ENCODE measurements at places on chromosomes 16 and 17.

DNA sequence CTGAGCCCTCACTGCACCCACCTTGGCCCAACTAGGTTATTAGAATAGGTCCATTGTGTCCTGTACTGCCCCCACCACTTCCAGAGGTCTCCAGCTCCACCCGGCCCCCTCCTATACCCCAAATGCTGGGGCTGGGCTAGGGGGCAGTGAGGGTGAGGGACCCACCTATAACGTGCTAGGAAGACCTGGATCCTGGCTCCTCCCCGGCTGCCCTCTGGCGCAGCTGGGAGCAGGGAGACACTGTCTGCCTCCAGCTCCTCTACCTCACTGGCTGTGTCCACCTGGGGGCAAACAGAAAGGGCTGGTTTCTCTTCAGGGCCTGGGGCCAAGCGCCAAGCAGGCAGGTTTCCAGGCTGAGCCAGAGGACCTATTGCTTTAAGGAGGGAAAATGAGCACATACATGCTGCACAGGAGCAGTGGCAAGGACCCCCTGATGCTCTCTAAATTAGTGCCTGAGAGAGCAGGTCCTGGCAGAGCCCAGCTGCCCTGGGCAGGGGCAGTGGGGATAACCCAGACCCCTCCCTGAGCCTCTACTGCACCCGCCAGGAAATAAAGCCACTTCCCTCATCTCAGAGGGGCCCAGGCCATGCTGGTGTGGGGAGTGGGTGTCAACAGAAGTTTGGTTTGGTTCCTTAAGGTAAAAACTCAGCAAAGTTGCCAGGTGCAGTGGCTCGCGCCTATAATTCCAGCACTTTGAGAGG is 12.2 kb downstream of the TSPOAP1 start:
- no peak for DNase-seq

GRCh38 chr17:50206604-50207293 is 5.3 kb upstream of the COL1A1 start:
- peak; percentile 59 for DNase-seq

- DNase-seq, result no peak
These were observed 35.7 kb upstream of the CCL2 start for GRCh38 chr17:34219405-34219804.

GRCh38 chr16:73198481-73198880 is 150.6 kb upstream of the ZFHX3 start:
- no peak for DNase-seq

DNA sequence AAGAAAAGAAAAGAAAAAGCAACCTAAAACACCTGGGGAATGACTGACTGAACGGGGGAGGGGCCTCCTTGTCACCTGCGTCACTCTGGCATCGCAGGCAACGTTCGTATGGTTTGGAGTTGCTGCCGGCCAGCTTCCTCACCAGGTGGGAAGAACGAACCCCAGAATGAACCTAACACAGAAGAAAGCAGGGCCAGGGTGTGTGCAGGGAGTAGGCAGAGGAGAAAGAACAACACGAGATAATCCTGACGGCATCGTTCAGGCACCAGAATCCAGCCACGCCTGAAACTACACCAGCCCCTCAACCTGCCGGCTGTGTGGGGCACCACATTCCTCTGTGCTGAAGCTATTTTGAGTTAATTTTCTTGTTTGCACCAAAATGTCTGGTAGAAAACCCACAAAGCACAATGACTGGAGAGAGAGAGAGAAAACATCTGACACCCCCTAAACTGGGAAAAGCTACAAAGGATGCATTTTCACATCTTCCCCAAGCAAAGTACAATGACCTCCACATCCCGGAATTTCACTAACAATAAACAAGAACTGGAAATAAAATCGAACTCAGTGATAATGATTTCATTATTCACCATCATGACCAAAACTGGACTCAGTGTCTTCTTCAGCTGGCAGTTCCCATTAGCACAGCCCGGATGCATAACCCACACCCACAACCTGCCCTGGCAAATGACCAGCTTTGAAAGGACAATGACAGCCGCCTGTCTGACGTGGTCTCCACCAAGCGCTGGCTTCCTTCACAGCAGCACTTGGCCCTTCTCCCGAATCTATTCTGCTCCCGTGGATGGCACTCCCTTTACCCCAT is 23.6 kb downstream of the RAB40B start:
- DNase-seq, result peak; percentile 33

- DNase-seq, result no peak
These were observed 144.7 kb upstream of the CRHR1 start for GRCh38 chr17:45639297-45639849.

DNA sequence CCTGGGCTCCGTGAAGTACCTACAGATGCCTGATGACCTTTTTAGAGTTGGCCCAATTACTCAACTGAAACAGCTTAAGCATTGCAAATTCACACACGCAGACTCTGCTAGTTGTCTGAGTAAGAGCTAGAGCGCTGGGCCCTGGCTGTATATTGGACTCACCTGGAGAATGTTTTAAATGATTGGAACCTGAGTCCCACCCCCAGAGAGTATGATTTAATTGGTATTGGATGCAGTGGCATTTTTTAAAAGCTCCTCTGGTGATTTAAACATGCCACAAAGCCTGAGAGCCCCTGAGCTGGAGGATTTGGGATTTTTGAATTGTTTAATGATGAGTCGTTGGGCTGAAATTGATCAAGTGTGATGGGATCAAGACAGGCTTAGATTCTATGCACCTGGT is 143.9 kb upstream of the SDK2 start:
- no peak for DNase-seq

GRCh38 chr17:34177642-34178041 is 77.4 kb upstream of the CCL2 start:
- no peak for DNase-seq

DNA sequence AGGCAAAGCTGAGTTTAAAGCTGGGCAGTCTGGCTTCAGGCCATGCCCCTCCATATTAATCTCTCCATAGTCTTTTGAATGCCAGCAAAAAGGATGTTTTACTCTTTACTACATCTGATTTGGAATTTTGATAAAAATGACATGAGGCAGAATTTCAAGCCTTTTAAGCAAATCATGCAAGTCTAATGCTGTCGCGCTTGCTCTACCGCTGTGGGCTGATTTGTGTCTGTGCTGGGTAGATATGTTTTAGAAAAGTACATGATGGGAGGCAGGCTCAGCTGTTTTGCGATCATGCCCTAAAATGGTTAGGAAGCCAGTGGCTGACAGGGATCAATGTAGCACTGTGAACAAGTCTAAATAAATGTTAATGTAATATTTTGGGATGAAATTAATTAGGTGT is 311.9 kb downstream of the CA10 start:
- DNase-seq, result no peak

DNA sequence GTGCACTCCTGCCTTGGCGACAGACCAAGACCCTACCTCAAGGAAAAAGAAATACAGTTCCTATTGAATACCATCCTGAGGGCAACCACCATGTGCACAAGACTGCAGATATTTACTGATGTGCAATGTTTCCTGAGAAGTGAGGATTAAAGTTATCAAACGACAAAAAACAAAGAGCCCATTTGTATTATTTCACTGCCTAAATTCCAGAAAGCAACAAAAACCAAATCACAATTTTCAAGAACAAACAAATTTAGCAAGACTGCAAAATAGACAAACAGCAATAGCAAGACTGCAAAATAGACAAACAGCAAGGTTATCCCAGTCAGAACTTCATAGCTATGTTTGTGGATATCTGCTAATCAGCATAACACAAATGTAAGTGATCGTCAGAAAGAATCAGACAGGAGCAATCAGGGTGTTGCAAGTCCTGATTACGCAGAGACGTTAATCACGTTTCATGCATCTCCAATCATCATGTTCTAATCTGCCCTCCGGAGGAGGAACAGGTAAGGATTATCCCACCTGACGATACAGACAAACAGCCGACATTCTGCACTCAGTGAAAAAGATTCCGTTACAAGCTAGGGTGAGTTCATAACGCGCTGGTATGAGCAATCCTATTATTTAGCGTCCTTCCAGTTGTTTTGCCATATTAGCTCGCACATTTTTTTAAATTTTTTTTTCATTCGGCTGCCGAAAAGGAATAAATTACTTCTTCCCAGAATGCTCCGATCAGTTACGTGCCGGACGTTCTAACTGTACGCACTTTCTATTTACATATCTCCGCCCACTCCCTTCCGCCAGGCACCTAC is 2.9 kb downstream of the TMEM107 start:
- DNase-seq, result peak; percentile 55

DNA sequence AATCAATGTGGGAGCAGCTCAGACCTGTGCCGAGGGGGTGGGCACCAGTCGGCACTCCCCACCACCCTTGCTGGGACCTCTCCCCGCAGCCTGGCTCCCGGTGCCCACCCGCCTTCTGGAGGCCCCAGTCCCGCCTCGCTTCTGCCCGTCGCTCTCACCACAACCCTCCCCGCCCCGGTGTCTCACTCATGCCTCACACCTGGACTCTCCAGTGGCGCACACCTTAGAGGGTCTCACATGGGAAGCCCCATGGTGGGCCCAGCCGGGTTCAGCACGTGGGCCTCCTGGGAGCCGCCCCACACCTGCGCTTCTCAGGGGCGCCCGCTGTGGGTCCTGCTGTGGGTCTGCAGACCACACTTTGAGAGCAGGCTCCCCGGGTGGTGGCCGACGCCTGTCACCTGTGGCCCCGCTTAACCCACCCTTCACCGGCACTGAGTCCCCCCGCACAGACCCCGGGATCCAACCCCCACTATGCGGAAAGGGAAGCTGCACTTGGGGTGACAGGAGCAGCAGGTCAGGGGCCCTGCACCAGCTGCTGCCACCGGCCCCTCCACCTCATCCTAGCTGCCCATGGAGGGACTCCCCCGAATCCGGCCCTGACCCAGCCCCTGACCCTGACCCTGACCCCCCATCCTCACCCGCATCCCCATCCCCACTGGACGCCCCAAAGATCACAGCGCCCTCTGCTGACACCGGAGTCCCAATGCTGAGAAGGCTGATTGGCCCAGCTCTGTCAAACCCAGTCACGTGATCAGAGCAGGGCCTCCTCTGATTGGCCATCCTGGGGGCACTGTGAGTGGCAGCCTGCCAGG is 27.4 kb upstream of the SLC38A10 start:
- no peak for DNase-seq

GRCh38 chr17:9330611-9331271 is 244.9 kb downstream of the STX8 start:
- no peak for DNase-seq

GRCh38 chr16:79184464-79185030 is 416.0 kb downstream of the MAF start:
- DNase-seq, result no peak

DNA sequence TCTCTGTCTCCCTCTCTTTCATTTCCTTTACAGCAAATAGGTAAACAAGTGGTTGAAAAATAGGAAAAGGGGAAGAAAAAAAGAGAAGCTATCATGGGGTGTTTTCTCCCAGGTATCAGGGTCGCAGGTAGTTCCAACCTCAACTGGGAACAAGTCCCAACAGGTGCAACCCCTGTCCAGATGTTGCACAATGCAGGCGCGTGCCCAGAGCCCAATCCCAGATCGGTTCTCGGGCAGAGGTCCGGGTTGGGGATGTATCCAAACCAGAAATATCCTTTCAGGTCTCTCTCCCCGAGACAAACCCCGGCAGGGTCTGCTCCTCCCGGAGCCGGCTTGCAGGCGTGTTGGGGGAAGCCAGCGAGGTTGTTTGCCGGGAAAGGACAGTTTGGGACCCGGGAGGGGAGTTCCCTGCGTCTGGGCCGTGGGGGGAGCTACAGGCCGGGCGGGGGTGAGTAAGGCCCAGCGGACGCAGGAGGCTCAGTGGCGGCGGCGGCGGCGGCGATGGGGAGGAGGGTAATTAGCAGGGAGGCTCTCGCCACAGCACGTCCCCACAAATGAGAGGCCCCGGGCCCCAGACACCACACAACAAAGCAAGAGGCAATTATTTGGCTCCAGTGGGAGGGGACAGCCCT is 21.2 kb upstream of the SP6 start:
- no peak for DNase-seq

DNA sequence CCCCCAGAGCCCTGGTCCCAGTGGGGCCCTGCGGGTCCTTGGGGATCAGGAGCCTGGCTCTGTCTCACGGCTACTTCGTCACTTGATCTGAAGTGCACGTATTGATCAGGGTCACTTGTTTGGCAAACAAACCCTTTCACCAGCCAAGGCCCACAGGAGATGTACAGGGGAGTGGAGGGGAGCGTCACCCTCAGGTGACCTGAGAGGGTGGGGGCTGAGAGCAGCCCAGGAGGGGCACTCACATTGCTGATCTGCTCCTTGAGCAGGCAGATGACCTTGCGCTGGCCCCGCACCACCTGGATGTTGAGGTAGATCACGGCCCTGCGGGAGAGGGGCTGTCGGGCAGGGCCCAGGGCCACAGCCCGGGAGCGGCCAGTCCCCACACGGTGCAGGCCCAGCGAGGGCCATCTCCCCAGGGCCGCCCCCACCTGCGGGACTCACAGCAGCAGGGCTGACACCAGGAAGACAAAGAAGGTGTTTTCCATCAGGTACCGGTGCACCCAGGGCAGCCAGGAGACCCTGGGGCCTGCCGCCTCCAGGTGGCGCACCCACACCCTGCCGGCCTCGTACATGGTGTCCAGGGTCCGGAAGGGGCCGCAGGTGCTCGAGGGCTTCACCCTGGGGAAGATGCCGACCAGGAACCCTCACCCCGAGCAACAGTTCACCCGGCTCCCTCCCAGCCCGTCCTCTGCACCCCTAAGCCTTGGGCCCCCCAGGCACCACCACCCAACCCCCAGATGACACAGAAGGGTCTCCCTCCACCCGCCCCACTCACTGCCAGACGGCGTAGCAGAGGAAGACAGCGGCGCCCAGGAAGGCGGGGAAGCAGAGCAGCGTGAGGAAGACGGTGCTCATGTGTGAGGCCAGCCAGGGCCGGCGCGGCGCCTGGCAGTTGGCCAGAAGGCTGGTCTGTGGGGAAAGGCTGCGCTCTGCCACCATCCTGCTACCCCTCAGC is 11.3 kb downstream of the TMC6 start:
- DNase-seq, result peak; percentile 75

- peak; percentile 100 for DNase-seq
These were observed at the start of gene KAT7 for GRCh38 chr17:49788478-49789242. Gene KAT7, plus strand, starts transcription at chr17:49788681. Its CDS starts 154 bp downstream, at chr17:49788835.

GRCh38 chr16:1601489-1601888 is 10.4 kb downstream of the IFT140 start:
- DNase-seq, result no peak

- DNase-seq, result no peak
These were observed 54.2 kb upstream of the CDR2 start for GRCh38 chr16:22428654-22429053.

GRCh38 chr17:5558815-5559785 is 25.2 kb downstream of the NLRP1 start:
- DNase-seq, result no peak

DNA sequence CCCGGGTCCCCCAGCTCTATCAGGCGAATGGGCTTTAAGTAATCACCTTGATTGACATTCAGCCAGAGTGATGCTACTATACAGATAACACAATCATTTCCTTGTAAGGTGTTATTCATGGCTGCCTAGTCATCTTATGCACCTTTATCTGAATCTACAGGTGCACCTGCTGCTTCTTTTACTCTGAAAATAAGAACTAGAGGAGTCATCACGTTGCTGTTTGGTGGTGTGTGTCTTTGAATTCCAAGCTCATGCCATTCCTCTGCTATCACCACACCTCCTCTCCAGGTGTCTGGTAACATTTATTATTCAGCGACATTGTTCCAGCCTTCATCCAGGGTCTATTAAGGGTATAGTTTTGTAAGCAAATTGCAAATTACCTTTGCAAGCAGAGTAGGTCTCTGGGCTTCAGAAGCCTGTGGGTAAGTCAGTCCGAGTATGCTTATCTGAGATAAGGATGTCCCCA is 51.9 kb downstream of the NOS2 start:
- no peak for DNase-seq

GRCh38 chr16:84453061-84453752 is 51.3 kb downstream of the MEAK7 start:
- no peak for DNase-seq
